ENCODE measurements at places on chromosomes 7 and 10.
A peak's percentile ranks its signal among the peaks of the same experiment; 100 is the strongest.

- DNase-seq: no peak
Measured at GRCh38 chr10:96850113-96850512, 18.0 kb downstream of the LCOR start.

GRCh38 chr7:106061301-106061979 is 50.7 kb downstream of the SYPL1 start:
- DNase-seq: no peak

GRCh38 chr10:33227489-33227888 is 107.0 kb downstream of the NRP1 start:
- DNase-seq: no peak

GRCh38 chr10:79067241-79068202 is 1.2 kb upstream of the ZMIZ1 start:
- DNase-seq: peak; percentile 74

DNA sequence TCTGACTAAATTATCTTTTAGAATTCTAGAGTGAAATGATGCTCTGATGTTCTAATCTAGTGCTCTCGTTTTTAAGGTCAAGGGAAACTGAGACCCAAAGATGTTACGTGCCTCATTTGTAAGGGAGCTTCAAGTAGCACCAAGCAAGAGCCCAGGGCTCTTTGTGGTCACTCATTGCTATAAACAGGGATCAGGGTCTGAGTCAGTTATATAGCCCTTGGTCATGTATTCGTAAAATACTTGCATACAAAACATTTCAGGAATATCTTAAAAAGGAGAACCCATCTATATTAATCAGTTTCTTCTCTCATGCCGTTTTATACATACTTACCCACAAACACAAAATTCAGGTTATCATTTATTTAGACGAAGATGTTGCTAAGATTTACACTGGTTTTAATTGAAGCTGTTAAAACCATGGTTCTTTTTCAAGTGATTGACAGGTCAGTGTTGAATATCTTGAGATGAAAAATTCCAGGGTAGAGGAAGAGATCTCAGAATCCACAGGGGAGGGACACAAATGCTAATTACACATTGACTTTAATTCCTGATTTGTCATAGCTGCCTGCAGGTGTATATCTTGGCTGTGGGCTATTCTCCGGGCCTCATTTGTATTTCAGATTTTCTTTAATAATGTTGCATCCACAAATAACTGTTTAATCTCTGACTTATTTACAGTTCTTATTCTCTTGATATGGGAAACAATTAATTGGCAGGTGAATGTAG is 188.4 kb downstream of the SND1 start:
- DNase-seq: no peak

DNA sequence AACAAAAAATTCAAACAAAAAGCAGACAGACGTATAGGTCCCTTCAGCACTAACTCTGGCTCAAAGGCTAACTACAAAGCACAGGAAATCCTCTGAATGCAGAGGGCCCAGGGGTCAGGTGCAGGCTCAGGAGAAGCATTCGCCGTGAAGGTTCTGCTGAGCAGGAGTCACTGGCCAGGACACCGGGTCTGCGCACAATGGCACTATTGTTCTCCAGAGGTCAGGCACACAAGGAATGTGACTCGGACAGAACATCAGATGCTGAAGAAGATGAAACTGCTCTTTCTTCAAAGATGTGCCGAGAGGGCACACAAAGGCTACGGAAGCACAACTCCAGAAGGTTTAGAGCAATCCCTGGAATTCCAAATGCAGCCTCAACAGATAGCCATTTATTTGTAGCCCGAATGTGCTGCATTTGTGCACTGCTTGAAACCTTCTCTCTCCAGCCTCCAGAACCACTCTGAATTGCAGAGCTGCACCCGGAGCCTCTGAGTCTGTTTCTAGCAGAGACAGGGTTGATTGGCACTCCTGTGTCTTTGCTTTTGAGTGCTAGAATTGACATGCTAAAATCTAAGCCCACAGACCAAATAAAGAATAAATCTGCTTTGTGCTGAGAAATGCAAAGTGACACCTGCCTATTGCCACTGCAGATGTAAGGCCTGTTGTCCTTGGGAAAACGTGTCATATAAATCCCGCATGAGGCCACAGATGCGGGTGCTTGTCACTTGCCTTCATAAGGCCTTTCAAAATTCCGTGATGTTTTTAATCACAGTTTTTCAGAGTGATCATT is 85.4 kb upstream of the AFAP1L2 start:
- no peak for DNase-seq

- no peak for DNase-seq
Measured at GRCh38 chr7:55133630-55134358, 115.0 kb downstream of the EGFR start.

DNA sequence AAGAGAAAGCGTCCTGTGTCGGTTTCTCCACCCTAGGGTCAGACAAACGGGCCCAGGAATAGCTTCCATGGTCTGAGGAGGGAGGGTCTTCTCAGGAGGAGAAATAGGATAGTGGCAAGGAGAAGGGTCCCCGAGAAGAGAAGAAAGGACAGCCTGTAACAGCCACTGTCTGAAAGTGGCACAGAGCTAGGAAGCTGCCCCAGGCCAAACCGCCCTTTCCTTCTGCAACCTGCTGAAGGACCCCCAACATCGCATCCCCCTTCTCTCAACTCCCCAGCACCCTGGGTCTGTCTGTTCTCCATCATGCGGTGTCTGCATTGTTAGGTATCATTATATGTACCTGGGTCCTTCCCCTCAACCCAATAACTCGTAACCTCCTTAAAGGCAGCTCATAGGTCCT is 47.1 kb downstream of the COL17A1 start:
- no peak for DNase-seq

- DNase-seq: no peak
Measured at GRCh38 chr10:62748386-62748785, 56.1 kb upstream of the ADO start.

GRCh38 chr10:117092386-117092785 is 45.7 kb downstream of the VAX1 start:
- no peak for DNase-seq

DNA sequence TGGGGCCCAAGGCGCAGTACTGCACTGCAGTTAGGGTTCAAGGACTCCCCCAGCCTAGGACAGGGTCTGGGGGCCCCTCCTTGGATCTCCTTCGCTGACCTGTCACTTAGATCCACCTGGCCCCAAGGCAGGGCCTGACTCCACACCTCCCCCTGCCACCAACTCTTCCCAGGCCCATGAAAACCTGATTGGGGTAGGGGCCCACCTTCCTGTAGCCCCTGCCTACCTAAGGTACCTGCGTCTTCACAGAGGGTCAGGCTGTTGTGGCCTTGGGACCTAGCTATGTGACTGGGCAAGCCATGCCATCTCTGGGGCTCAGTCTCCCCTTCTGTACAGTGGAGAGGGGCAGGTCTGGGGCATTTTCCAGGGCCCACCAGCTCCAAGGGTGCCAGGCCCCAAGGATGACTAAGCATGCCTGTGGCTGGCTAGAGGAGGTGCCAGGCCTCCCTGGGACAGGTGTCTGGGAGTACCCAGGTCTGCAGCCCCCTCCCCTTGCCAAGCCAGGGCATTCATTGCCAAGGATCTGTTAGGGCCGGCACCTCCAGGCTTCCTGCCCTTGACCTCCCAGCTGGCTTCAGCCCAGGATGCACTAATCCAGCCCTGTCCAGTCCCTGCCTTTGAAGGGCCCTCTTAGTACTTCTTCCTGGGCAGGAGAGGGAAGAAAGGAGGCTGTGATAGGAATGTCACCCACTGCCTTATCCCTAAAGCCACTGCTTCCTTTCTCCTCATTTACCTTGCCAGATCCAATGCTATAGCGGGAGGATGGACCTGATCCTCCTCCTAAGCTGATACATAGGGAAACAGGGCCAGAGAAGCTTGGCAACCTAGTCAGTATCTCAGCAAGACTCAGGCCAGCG is 1.3 kb downstream of the LIMK1 start:
- no peak for DNase-seq

DNA sequence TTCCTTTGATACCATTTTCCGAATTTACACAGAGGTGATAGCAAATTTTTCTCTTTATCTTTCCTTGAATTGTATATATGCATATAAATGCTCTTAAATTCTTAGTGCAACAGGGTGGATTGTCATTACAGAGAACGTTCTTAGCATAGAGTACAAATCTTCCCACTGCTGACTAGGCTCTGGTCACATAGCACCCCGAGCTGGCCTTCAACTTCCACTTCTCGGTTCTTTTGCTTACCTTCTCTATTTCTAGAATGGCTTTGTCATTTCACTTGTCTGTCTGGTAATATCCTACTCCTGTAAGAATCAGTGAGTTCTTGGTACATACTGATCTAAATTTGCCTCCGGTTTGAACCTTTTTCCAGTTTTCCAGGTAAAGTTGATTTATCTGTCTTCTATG is 13.4 kb downstream of the ADIRF start:
- DNase-seq: no peak

- DNase-seq: no peak
Measured at GRCh38 chr10:88598055-88598454, 11.5 kb downstream of the LIPJ start.

DNA sequence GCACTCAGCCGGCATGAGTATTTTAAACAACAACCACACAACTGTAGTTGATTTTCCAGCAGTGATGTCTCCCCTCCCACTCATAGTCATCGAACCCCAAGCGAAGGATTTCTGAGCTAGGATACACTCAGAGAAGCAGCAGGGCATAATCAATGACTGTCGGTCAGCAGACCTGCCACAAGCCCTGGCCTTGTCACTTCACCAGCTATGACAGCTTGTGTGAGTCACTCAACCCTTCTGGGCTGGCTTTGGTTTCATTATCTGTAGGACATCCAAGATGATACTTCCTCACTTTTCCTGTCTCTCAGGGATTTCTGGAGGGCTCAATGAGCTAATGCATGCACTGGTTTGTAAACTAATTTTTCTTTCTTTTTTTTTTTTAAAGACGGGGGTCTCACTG is 22.0 kb upstream of the UBE3C start:
- DNase-seq: no peak

DNA sequence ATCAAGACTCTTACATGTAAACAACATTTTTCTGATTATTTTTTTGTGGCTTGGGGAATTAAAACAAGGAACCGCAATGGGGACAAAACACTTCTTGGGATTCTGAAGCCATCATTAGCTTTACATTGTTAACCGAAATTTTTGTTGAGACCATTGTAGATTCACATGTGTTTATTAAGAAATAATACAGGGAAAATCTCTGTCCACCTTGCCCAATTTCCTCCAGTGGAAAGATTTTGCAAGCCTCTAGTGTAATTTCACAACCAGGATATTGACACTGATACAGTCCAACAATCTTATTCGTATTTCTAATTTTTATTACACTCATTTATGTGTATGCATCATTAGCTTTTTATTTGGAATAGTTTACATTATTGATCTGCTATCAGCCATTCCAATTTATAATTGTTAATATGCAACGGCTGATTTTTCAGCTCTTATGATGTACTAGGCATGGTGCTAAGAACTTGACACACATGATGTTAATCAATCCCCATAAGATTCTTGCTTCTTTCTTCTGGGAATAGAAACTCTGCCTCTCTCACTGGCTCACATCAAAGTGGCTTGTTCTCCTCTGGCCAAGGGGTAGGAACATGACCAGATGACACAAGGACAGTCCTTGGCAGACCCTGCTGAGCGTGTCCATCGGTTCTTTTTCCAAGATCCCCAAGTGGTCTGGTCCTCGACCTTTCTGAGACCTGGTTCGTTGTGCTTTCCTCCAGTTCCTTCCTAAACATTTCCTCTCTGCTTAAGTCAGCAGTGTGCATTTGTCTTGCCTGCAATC is 137.6 kb downstream of the ADAM12 start:
- no peak for DNase-seq

DNA sequence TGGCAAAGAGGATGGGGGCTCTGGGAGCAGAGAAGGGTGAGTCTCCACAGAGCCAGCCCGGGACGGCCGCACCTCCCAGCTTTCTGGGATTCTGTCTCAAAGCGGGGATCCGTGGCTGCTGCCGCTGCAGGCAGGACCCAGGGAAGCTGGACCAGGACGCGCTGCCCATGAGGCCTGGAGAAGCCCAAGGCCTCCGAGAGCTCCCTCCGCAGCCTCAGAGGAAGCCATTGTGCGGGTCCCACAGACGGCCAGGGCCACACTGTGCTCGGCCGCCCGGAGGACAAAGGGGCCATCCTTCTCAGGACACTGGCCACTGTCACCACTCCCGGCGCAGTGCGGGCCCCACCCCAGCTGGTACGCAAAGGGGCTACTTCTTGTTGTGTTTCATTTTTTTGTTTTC is 79.3 kb upstream of the PDGFA start:
- no peak for DNase-seq

Data from activated T-helper 9 cell treated with anti-CD3 and anti-CD28 coated beads, Interleukin-2, amount 50 U/mL, for 16 hours (primary cell).